ENCODE measurements at places on chromosomes 6 and 20.

DNA sequence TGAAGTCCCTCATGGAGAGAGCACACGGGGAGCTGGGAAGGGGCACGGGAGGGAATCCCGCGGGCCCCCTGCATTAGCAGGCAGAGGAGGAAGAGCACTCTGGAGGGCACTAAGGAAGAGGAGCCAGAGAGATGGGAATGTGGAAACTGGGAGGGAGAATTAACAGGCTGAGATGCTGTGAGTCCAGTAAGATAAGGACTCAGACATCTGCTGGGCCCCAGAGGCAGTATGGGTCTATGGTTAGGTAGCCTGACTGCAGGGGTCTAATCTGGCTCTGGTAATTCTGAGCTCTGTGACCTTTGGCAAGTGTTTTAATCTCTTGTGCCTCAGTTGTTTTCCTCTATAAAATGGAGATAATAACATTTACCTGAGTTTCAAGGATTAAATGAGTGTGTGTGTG lies 15.7 kb upstream of the SRSF3 start:
- DNase-seq = no peak

DNA sequence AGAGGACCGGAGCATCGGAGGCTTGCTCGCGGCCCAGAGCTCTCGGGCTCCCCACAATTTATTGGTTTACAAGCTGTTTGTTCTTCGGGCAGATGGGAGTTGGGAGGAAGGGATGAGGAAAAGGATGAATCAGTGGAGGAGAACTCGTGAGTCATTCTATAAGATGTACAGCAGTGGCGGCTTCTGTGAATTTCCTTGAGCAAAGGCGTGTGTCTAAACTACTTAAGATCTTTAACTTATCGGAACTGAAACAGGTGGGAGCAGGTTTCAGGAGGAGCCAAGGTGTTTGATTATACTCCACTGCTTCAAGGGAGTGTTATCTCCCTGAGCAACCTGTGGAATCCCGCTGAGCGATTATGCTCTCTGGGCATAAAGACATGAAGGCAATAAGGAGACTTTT lies 50.5 kb upstream of the IBTK start:
- no peak for DNase-seq

- DNase-seq = no peak
These were observed 394.8 kb downstream of the SAMD5 start for GRCh38 chr6:147903321-147903720.

- no peak for DNase-seq
These were observed 6.7 kb downstream of the HSF2 start for GRCh38 chr6:122406187-122406586.

- DNase-seq = no peak
These were observed at the start of gene RING1 for GRCh38 chr6:33208091-33208967. RING1 (plus strand) TSS chr6:33208500; CDS start chr6:33208823, 323 bp downstream.

Measured in esophagus squamous epithelium (tissue), 5 donors.